ENCODE measurements at places on chromosomes 5 and 9.
A peak's percentile ranks its signal among the peaks of the same experiment; 100 is the strongest.

GRCh38 chr5:63374085-63374484, 588.2 kb downstream of the HTR1A start:
- no peak for DNase-seq

- DNase-seq, result no peak
These were observed 13.7 kb downstream of the TMEFF1 start for GRCh38 chr9:100486479-100487176.

DNA sequence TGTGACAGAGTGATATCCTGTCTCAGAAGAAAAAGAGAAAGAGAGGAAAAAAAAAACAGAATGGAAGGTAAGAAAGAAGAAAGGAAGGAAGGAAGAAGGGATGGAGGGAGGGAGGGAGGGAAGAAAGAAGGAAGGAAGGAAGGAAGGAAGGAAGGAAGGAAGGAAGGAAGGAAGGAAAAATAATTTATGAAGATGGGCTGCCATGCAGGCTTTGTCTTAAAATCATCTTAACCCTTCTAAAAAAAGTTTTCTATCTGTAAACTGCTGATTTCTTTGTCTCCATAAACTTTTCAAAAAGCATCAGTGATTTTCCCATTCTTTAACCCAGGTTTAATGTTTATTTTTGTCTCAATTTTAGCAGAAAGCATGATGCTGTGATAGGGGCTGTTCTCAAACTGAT, 1154.1 kb upstream of the CDH6 start:
- no peak for DNase-seq

GRCh38 chr9:99870126-99870525, 36.3 kb upstream of the STX17 start:
- DNase-seq, result no peak

DNA sequence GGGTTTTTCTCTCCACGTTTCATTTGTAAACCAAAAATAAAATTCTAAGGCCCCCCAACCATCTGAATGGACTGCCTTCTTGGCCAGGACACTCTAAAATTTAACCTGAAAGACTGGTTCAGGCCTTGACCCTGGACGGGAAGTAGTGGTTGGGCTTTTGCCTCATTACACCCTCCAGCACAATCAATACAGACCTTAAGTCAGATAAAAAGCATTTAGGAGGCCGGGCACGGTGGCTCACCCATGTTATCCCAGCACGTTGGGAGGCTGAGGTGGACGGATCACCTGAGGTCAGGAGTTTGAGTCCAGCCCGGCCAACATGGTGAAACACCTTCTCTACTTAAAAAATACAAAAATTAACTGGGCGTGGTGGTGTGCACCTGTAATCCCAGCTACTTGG, 91.6 kb upstream of the PPP1R26 start:
- no peak for DNase-seq

DNA sequence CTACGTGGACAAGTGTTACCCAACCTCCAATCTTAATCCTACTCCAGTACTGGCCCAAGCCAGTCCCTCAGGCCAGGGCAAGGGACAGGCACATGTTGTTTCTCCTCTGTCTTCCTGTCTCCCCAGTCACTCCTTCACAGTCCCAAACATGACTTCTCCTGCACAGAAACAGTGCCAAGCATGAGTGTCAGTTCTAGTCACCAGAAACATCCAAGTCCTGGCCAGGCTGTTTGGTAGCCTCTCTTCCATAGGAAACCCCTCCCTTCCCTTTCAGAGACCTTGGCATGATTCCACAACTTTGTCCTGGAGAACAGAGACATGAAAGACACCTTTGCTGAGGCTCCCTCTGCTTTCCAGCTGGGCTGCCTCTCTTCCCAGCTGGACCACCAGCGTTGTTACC, 56.2 kb upstream of the SLC2A8 start:
- no peak for DNase-seq

DNA sequence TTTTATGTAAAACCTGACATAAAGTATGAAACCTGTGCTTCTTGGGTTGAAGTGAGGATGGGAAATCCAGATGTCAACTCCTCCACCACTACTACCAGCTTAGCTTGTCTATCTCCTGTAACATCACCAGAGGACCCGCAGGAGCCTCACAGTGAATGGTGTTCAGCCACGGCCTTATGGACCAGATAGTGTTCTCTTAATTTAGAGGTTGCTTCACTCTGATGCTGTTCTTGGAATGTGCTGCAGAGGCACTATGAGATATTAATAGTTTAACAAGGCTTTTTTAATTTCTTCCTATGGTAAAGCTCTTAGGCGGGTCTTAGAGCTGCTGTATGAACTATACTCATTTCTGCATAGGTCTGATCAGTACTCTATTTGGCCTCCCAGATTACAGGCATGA, 27.9 kb downstream of the NFX1 start:
- no peak for DNase-seq

DNA sequence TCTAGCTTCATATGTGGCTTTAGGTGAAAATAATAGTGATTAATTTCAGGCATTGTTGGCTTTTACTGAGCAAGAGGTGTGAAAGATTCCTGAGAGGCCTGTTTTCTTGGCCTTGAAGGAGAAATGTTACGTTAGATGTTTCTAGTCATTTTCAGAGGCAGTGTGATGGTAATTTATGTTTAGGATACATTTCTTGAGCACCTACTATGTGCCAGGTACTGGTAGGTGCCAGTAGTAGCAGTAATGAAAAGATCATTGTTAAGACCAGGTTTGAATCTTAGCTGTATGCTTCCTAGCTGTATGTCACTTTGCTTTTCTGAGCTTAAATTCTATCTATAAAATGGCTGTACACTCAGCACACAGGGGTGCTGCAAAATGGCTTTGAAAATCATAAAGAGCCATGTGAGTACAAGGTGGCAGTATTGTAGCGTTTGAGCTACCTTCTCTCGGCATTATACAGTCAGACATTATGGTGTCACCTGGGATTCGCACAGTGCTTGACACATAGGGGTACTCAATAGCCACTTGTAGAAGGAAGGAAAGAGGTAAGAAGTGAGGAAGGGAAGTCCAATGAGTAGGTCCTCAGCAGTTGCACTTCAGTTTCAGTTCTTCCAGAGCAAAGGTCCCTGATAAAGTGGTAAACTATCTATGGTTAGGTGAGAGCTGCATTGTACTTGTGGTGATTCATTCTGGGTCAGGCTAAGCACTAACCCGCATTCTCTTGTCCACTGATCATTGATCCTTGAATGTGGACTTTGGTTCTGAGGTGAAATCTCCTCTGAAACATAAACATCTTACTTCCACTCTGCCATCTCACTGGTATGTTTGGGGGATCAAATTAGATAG, 166.5 kb upstream of the NR3C1 start:
- DNase-seq, result no peak

GRCh38 chr5:180860887-180861822, at the start of gene ZFP62:
ZFP62 (minus strand) TSS chr5:180861276; CDS start chr5:180861219, 57 bp downstream.
- DNase-seq, result peak; percentile 30

- no peak for DNase-seq
These were observed 165.6 kb upstream of the IER5L start for GRCh38 chr9:129343424-129344375.

DNA sequence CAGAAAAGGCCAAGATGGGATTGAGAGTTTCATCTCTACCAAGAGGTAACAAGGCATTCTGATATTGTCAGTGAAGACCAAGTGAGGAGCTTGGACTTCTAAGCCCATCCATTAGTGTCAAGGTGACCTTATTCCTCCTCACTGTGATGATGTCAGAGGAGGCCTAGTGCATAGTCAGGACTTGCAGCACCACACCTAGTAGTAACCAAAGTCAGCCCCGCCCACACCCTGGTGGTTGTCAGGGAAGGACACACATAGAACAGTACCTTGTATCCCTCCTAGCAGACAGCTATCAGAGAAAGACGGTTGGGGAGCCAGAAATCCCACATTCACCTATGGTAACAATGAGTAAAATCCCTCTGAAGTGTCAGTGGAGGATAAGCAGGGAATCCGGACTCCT, 111.7 kb downstream of the AP3B1 start:
- DNase-seq, result no peak

DNA sequence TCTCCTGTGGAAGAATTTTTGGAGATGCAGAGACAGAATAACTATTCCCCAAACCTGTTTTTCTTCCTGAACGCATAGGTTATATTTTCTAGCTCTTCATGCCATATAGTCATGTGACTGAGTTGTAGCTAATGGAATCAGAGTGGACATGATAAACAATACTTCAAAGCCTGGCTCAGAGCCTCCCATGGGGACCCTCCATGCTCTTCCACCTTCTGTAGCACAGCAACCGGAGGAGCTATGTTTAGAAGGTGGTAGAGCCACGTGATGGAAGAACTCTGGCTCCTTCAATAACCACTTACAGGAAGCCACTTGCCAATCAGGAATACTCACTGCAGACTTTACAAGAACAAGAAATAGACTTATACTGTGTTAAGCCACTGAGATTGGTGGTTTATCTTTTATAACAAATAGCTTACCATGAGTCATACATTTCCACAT, 39.2 kb downstream of the NADK2 start:
- DNase-seq, result peak; percentile 67

DNA sequence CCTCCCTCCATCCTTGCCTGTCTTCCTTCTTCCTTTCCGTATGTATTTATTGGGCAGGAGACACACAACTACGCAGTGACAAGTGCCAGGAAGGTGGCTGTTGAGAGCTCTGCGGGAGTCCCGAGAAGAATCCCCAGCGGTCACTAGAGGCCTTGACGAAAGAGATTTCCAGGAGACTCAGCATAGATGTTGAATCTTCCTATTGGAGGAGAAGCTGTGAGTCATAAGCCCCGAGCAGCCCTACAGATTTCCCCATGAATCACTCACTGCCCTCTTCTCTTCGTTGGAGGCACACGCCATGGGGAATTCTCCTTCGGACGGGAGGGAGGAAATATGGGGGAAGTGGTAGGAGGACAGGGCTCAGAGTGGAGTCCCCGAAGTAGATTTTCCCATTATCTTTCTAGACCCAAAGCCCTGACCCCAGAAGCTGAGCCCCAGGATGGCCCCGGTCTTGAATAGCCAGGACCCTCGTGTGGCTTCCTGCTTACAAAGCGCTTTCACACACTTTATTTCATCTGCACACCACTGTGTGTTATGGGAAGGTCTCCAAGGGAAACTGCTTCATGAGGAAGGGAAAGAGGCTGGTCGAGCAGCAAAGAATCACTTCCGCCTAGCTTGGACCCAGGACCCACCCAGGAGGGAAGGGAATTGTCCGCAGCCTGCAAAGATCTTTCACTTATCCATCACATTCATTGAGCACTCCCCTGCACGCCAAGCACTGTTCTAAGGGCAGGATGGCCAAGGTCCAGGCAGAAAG, 12.7 kb downstream of the DUSP1 start:
- DNase-seq, result no peak

- DNase-seq, result no peak
These were observed 33.3 kb upstream of the ABCA1 start for GRCh38 chr9:104961238-104961637.
